ENCODE measurements at places on chromosomes 3 and 15.

GRCh38 chr3:112908252-112908651 is 61.6 kb upstream of the CD200R1L start:
- DNase-seq, result no peak

- DNase-seq, result no peak
These were observed 136.8 kb downstream of the FNDC3B start for GRCh38 chr3:172176061-172176770.

GRCh38 chr3:16132928-16133327 is 41.6 kb upstream of the GALNT15 start:
- no peak for DNase-seq

- no peak for DNase-seq
These were observed 55.3 kb upstream of the LEKR1 start for GRCh38 chr3:156770699-156771414.

- DNase-seq, result peak; percentile 78
These were observed 21.6 kb upstream of the PSTPIP1 start for GRCh38 chr15:76973362-76973743.

DNA sequence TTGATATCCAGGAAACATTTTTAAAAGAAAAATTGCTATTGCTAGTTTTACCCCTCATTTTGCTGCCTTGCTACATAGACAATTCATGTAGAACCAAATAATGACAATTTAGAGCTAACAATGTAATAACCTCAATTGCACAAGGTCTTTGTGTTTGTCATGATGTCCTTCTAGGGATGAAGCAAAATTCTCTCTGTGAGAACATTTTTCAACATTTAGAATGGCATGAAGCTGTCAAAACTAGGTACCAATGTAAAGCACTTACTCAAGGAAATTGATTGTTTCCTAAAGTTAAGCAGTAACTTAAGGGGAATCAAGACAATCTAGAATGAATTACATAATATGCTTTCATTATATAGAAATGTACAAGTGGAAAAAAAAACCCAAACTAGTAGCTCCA is 7.9 kb upstream of the FGF7 start:
- no peak for DNase-seq

- DNase-seq, result no peak
These were observed 163.6 kb downstream of the SERPINI1 start for GRCh38 chr3:167899093-167899492.

GRCh38 chr15:87634361-87634760 is 622.2 kb downstream of the NTRK3 start:
- no peak for DNase-seq

DNA sequence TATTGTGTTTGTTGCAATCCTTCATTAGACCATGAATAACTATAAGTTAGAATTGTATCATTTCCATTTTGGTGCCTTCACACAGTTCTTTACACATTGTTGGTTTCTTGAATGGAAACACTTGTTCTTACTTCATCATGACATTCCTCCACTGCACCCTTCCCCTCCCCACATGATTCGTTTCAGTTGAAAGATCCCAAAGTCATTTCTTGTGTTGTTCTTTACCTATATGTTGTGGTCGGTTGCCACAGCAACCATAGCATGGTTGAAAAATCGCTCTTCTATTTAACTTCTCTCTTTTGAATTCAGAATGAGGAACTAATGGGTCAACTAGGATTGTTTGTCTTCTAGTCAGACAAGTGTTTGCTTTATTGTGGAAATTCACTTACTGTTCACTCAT is 103.3 kb downstream of the IL1RAP start:
- peak; percentile 58 for DNase-seq

- DNase-seq, result peak; percentile 83
These were observed 88.0 kb downstream of the LRRK1 start for GRCh38 chr15:101006931-101007691.

- DNase-seq, result no peak
These were observed 259.3 kb downstream of the PLCL2 start for GRCh38 chr3:17143893-17144664.

- DNase-seq, result no peak
These were observed 1.8 kb upstream of the CYP11A1 start for GRCh38 chr15:74369084-74369745.

- no peak for DNase-seq
These were observed 133.5 kb downstream of the NR2E3 start for GRCh38 chr15:71943806-71944205.

GRCh38 chr3:43019826-43020225 is 40.7 kb downstream of the GASK1A start:
- no peak for DNase-seq

- DNase-seq, result no peak
These were observed 174.7 kb upstream of the CGNL1 start for GRCh38 chr15:57201578-57201977.

GRCh38 chr15:73754461-73754860 is 1.3 kb upstream of the INSYN1 start:
- no peak for DNase-seq

GRCh38 chr3:163863146-163863545 is 1215.2 kb downstream of the SI start:
- DNase-seq, result no peak

DNA sequence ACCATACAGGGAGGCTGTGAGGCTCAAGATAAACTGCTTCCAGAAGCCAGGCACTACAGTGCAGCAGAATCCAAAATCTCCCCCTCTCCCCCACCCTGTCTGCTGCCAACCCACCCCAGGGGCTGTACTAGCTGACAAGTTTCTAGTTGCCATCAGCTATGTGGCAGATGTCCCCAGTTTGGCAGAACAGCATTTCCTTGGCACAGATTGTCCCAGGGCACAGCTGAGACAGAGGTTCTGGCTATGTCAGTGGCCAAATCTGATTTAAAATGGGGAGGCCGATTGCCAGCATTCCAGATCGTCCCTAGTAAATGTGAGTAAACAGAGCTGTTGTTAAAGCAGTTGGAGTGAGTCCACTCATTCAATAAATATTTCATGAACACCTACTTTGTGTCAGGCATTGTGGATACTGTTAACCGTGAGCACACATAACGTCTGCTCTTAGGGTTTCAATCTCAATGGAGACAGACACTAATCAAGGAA is 28.0 kb upstream of the CCDC174 start:
- DNase-seq, result no peak

DNA sequence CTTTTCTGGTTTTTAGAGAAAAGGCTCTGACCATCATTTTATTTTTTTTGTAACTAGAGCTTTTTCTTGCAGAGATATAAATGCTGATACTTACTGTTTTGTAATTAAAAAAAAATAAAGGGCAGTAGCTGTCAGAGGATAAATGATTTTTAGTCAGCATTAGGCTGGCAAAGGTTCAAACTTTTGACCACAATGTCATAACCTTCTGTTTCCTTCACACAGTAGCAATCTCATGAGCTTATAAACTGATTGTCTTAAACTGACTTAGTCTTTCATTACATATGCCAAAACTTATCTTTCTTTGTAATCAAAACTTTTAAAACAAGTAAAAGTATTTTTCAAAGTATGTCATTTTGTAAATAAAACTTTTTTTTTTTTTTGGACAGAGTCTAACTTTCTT is 841.9 kb downstream of the OTOL1 start:
- no peak for DNase-seq

GRCh38 chr3:73029321-73029796 is 32.1 kb upstream of the EBLN2 start:
- no peak for DNase-seq

DNA sequence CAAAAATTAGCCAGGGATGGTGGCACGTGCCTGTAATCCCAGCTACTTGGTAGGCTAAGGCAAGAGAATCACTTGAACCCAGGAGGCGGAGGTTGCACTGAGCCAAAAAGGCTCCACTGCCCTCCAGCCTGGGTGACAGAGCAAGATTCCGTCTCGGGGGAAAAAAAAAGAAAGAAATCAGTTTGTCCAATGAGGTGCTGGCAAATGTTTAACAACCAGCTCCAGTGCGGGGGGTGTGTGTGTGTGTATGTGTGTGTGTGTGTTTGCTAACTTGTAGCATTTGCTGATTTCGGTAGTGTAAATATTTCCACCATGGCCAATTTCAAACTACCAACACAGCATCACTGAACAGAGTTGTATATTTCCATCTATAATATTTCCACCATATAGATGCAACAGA is 23.8 kb upstream of the IDH2 start:
- no peak for DNase-seq
